Stimulated activated memory B cell treated with anti-CD40 and anti-IgM and Interleukin-4, amounts not matched to agents 10 μg/mL and 1 μg/mL and 100 μg/mL, for 72 hours (primary cell): ENCODE measurements at places on chromosomes 5 and 9.

GRCh38 chr9:93713716-93714115 lies 137.3 kb downstream of the PHF2 start:
- ATAC-seq = no peak

DNA sequence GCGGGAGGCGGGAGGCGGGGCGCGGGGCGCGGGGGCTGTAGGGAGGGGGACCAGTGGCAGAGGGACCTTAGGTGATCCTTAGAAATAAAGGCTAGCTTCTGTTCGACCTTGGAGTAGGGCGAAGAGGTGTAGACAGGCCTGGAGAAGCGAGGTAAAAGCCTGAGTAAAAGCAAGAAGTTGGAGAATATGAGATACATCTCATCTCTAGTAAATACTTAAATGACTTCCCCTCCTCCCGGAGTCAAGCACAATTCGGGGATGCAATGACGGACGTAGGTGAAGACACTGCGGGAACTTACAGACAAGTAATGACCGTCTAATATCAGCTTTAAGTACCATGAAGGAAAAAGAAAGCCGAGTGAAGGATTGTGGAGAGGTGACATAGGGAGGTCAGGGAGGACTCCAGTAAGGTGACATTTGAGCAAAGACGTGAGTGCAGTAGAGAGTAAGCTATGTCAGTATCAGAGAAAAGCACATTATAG lies 466 bp downstream of the SMC2 start:
- no peak for ATAC-seq

DNA sequence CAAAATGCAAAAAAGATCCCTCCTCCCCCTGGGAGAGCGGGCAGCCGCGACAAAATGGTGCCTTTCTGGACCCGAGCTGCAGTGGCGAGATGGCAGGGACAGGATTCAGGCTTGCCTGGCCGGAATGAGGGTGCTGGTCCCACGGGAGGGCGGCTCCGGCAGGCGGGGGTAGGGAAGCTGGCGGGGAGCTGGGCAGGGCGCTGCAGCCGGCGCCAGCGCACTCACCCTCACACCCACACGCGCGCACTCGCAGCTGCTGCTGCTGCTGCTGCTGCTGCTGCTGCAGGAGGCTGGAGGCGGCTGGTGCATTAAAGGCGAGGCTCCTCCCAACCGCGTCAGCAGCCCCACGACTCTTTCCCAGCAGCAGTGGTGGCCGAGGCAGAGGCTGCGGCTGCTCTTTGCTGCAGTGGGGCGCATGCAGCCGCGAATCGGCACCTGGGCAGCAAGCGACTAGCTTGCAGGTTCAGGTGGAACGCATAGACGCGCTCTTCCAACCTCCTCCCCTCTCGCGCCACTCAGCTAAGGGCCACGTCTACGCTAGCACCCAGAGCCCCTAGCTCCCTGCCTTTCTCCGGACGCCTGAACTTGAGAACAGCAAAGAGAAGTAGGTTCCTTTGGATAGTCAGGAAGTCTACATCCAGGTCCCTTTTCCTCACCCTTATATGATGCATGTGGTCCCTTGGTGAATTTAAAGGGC lies at the start of gene PPP2R2B:
PPP2R2B (minus strand) TSS at position 282 of the 697 bp plus-strand sequence.
- ATAC-seq = peak; percentile 27

- no peak for ATAC-seq
Observed at GRCh38 chr5:15008476-15008875, 136.9 kb upstream of the ANKH start.

GRCh38 chr9:109031241-109031640 lies 17.9 kb upstream of the CTNNAL1 start:
- ATAC-seq = no peak

GRCh38 chr5:137731176-137731575 lies 4.7 kb downstream of the KLHL3 start:
- no peak for ATAC-seq

- ATAC-seq = no peak
Observed at GRCh38 chr9:98994172-98995058, 50.7 kb downstream of the COL15A1 start.

GRCh38 chr9:22992780-22993179 lies 546.2 kb downstream of the DMRTA1 start:
- no peak for ATAC-seq

GRCh38 chr5:180208435-180209081 lies 453 bp downstream of the RASGEF1C start:
- peak; percentile 29 for ATAC-seq

GRCh38 chr5:123787136-123787535 lies 275.2 kb downstream of the CSNK1G3 start:
- ATAC-seq = no peak

- no peak for ATAC-seq
Observed at GRCh38 chr9:90001747-90002146, 396.9 kb downstream of the GADD45G start.
